ENCODE measurements at places on chromosomes 1 and 21.

DNA sequence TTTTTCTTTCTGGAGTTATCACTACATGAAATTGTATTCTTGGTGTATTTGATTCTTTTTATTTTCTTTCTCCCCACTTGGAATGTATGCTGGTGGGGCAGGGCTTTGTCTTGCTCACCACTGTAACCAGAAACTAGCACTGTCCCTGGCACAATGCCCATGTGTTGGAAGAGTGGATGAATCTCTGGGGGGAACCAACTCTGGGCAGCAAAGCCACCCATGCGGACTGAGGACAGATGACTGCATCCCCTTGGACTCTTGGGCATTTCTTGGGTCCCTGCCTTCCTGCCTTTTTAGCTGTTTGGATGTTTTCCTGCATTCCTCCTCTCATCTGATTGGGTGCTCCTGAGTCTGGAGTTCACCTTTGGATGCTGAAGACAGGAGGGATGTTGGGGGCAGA lies 6.1 kb downstream of the CYP4B1 start:
- no peak for DNase-seq

DNA sequence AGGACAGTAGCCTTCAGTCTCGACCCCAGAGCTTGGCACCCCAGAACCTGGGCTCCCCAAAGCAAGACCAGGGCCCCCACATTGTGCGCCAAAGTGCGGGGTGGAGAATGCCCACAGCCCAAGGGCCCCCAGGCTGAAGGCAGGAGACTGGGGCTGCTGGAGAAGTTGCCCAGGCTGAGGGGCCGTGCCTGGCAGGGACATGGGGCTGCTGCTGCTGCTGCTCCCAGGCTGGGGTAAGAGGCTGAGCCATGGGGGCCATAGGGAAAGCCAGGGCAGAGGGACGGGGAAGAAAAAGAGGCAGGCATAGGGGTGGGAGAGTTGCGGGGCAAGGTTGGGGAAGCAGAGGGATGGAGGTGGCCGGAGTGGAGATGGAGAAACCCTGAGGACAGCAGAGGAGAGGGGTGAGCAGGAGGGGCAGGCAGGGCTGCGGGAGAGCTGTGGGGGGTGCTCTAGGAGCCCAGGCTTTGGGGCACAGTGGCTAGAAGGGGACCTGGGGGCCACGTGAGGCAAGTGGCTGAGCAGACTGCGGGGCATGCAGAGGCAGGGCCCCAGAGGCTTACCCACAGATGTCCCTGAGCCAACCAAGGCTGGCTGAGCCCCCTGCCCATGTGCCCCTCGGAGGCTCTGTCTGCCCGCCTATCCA lies 18.9 kb downstream of the SLC27A3 start:
- DNase-seq, result no peak

GRCh38 chr1:109299558-109300343 lies 7.1 kb downstream of the MYBPHL start:
- DNase-seq, result no peak

- DNase-seq, result no peak
Measured at GRCh38 chr1:34166191-34166624, 1.2 kb upstream of the CSMD2 start.

DNA sequence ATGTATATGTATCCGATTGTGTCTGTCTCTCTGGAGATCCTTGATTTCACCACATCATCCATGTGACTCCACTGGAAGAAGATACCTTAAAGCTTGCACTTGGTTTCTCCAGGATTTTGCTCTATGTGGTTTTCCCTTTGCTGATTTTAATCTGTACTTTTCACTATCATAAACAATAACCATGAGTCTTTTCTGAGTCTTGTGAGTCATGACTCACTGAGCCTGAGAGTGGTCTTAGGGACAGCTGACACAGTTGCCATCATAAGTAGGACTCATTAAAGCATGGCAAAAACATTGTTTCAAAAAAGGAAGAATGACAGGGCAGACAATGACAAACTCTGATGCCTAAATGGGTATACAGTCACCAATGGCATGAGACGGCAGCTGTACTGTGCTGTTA lies 226.2 kb downstream of the AKT3 start:
- DNase-seq, result no peak

- DNase-seq, result no peak
Measured at GRCh38 chr1:201504179-201504631, 2.7 kb downstream of the CSRP1 start.

- DNase-seq, result peak; percentile 43
Measured at GRCh38 chr1:10866321-10867093, 70.1 kb upstream of the CASZ1 start.

- peak; percentile 44 for DNase-seq
Measured at GRCh38 chr1:58047265-58047858, 499.2 kb downstream of the OMA1 start.

All from stimulated activated CD4-positive, alpha-beta T cell treated with anti-CD3 and anti-CD28 coated beads, Interleukin-15, amount 100 ng/mL, for 24 hours (primary cell).